ENCODE measurements at places on chromosomes 1 and 21.

GRCh38 chr1:22223176-22223575 lies 80.3 kb upstream of the WNT4 start:
- no peak for DNase-seq

DNA sequence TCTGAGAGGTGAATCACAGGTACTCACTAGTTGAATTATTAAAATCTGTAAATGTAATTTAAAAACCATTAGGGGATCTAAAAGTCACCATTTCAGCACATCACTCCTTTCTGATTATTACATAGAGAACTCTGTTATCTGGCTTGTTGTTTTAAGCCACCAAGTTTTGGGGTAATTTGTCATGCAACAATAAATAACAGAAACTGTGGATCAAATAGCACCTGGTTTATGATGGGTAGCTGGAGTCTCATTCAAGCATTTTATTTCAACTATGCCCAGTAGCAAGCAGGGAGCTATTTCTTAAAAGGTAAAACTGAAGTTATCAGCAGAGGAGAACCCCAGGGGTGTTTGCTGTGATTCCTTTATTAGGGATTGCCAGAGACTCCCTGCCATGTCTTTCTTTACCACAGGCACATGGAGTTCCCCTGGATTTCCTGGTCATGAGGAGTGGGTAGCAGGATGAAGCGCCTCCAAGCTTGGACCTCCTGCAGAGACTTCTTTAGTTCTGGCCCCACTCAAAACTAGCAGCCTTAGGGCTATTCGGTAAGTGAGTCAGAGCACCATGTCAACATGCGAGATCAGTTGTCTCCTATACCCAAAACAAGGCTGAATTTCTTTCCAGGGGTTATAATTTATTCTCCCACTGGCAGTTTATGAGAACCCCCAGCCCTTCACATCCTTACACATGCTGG lies 179.2 kb downstream of the GIPC2 start:
- DNase-seq, result no peak

GRCh38 chr21:38499296-38499695 lies 1.0 kb upstream of the ERG start:
- DNase-seq, result no peak

- no peak for DNase-seq
Observed at GRCh38 chr1:240151136-240151735, 59.6 kb downstream of the FMN2 start.

DNA sequence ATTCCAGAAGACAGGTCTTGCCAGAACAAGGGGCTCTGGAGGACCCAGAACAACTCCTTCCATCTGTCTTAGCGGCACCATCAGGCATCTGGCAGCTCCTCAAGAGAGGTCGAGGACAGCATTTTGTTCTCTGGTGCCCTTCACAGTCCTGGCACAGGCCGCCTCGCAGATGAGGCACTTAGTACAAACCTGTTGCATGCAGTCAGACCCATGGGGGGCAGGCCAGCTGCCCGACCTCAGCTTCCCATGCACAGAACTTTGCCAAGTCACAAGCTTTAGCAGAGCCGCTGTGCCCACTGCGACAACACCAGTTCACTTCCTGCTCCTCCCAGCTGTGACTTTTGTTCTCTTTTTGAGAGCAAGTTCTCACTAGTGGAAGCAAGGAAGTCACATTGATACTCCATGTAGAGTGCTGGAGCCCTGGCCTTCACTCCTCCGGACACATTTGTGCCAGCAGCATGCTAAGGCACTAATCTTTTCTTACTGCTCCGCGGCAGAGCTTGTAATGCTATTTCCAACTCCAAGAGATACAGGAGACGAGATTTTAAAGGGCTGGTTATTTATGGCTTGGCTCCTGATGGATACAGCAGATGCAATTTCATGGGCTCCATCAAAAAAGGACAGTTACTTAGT lies 44.6 kb downstream of the HMGB4 start:
- no peak for DNase-seq

- no peak for DNase-seq
Observed at GRCh38 chr1:4468804-4469514, 185.4 kb upstream of the AJAP1 start.

Data from sigmoid colon (tissue), 7 donors.